ENCODE measurements at places on chromosomes 4 and X.
A peak's percentile ranks its signal among the peaks of the same experiment; 100 is the strongest.

GRCh38 chr4:60743654-60744053 is 456.5 kb upstream of the ADGRL3 start:
- ATAC-seq: no peak

DNA sequence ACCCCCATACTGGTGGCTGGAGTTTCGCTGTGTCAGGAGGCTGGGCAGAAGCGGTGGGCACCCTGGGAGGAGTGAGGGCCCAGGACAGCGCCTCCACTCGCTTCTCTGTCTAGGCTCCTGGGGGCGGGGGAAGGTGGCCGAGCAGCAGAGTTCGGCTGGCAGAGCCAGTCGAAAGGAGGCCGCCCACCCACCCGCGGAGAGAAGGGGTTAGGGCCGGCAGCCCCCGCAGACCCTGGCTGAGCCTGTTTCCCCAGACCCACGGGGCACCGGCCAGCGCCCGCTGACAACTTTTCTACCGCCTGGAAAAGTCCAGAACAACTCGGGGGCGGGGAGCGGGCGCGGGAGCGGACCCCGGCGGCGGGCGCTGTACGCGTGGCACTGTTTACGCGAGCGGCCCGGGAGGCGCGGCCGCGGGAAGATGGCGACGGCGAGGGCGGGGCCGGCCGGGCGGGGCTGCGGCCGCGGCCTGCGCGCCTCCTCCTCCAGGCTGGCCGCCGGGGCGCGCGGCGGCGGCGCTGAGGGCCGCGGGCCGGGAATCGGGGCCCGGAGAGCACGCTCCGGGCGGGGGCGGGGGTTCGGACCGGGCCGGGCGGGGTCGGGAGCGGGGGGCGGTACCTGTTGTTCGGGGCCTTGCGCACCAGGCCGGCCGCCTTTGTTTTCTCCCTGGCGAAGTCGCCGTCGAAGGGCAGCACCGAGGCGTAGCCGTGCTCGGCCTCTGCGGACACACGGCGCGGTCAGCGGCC is 628 bp downstream of the MXD4 start:
- no peak for ATAC-seq

DNA sequence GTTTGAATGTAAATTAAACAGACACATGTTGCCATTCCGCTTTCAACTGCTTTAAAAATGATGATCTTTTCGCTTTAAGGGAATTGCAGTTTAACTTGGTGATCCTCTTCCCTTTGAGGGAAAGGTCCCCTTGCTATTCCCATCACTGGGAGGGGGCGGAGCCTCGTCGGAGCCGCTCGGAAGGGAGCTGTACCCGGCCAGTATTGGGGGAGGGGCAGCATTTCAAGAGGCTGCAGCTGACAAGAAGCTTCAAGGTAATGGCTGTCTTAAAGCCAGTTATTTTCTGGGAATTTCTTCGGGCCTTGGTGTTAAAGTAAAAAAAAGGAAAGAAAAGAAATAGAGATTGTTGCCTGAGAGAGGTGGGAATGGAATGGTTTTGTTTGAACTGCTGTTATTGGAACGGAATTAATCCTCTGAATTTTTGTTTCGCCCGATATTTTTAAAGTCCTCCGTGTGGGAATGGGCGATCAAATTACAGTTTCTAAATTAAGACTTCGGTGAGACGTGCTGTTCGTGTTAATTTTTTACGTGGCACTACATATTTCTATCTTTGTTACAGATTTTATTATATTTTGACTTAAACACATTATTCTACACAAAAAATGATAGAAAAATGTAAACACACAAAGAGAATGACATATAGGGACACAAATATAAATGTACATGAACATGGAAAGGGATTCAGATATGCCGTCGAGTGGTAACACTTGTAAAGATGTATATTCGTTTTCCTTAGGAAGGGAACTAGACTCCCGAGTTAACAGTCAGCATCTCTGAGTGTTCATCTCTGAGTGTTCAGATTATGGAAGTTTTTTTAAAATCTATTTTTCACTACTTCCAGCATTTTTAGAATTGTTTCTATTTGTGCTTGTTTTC is 9.2 kb downstream of the PWWP3B start:
- ATAC-seq: no peak

DNA sequence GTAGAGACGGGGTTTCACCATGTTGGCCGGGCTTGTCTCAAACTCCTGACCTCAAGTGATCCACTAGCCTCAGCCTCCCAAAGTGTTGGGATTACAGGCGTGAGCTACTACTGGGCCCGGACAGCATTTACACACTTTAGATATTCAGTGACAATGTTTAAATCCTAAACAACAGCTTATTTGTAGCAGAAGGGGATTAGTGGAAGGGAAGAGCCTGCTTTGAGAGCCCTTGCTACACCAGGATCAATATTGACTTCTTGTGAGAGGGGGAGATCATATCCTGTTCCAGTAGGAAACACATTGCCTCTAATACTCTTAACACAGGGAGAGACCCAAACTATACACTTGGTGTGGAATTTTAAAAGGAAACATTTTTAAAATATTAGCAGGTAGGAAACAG is 7.1 kb downstream of the MGST2 start:
- ATAC-seq: no peak

GRCh38 chr4:2671267-2671895 is 84.8 kb downstream of the TNIP2 start:
- no peak for ATAC-seq

GRCh38 chr4:79177388-79177787 is 148.5 kb downstream of the NAA11 start:
- no peak for ATAC-seq

GRCh38 chrX:11064851-11065600 is 46.1 kb upstream of the HCCS start:
- ATAC-seq: peak; percentile 98

- no peak for ATAC-seq
Measured at GRCh38 chr4:26388671-26389070, 67.9 kb downstream of the RBPJ start.

GRCh38 chrX:64338296-64338695 is 57.0 kb downstream of the MTMR8 start:
- ATAC-seq: no peak

DNA sequence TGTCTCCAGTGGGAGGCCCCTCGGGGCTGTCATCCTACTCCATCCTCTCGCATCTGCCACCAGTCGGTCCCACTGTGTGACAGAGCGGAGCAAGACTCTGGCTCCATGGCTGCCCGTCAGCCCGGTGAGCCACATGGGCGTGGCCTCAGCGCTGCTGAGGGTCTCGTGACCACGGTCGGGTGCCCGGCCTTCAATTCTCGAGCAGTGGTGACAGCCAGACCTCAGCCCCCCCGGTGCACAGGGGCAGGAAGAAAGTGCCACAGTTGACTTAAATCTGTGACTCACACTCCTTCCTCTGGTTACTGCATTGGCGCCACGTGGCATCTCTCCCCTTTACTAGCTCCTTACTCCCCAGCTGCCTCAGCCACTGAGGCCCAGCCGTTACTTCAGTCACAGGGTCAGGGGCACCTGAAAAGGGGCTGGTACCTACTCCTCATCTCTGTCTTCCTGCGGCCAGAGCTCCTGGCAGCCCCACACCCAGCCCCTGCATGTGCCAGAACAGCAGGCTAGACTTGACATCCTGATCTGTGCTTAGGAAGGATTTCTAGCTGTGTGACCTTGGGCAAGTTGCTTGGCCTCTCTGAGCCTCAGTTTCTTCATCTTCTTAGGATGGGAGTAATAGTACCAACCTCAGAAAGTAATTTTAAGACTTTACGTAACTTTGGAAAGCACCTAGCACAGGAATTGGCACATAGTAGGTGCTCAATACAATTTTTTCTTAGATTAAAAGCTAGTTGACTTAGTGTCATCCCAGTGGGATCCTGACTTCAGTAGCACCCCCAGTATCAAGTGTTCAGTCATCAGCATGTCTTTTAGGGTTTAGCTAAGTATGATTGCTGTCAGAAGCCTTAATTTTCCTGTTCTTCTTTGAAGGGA is 66.1 kb downstream of the TNIP2 start:
- no peak for ATAC-seq

DNA sequence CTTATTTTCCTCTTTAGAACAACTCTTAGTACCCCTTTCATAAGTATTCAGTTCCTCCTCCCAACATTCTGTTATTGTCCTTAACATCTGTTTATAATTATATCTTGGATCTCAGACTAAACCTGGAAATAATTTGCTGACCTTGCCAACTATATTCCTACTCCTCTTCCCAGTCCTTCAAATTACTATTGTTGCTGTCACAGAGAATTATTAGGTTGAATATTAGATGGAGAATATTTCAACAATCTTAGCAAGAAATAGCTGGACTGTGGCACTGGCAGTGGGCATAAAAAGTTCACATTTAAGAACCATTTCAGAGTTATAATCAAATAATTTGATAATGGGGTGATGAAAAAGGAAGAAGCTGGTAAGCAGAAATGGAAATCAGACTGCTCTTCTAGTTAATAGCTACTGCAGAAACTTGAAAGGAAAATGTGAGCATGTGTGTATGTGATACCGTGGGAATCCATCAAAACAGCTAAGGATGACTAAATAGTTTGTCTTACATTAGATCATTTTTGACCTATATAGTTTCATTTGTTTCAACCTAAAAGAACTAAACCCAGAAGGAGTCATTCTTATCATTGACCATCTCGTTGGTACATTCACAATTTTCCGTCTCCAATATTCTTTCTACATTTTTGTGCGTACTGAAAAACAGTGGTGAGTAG is 43.3 kb upstream of the PRDM8 start:
- peak; percentile 88 for ATAC-seq

GRCh38 chr4:113243312-113243711 is 193.9 kb downstream of the ANK2 start:
- ATAC-seq: no peak

- ATAC-seq: peak; percentile 20
Measured at GRCh38 chr4:150579551-150580234, 2.3 kb upstream of the MAB21L2 start.

DNA sequence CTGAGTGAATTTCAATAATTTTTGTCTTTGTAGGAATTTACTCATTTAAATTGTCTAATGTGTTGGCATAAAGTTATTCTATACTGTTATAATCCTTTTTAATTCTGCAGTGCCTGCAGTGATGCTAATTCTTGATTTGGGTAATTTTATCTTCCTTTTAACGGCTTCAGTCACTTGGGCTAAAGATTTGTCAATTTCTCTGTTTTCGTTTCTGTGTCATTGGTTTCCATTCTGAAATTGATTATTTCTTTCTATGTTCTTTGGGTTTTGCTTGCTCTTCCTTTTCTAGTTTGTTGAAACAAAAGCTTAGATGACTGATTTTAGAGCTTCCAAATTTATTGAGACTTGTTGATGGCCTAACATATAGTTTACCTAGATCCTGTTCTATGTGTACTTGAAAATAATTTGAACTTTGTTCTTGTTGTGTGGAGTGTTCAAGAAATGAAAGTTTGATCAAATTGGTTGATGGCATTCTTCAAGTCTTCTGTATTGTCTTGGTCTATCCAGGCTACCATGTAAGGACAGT is 89.4 kb downstream of the TNIP2 start:
- no peak for ATAC-seq

GRCh38 chr4:3043282-3044020 is 30.9 kb downstream of the HTT-AS start:
- no peak for ATAC-seq
